ENCODE measurements at places on chromosomes 3 and 15.

- DNase-seq = no peak
Measured at GRCh38 chr15:28909958-28910500, 24.3 kb downstream of the APBA2 start.

- DNase-seq = peak; percentile 72
Measured at GRCh38 chr3:186596568-186597287, 16.1 kb upstream of the AHSG start.

DNA sequence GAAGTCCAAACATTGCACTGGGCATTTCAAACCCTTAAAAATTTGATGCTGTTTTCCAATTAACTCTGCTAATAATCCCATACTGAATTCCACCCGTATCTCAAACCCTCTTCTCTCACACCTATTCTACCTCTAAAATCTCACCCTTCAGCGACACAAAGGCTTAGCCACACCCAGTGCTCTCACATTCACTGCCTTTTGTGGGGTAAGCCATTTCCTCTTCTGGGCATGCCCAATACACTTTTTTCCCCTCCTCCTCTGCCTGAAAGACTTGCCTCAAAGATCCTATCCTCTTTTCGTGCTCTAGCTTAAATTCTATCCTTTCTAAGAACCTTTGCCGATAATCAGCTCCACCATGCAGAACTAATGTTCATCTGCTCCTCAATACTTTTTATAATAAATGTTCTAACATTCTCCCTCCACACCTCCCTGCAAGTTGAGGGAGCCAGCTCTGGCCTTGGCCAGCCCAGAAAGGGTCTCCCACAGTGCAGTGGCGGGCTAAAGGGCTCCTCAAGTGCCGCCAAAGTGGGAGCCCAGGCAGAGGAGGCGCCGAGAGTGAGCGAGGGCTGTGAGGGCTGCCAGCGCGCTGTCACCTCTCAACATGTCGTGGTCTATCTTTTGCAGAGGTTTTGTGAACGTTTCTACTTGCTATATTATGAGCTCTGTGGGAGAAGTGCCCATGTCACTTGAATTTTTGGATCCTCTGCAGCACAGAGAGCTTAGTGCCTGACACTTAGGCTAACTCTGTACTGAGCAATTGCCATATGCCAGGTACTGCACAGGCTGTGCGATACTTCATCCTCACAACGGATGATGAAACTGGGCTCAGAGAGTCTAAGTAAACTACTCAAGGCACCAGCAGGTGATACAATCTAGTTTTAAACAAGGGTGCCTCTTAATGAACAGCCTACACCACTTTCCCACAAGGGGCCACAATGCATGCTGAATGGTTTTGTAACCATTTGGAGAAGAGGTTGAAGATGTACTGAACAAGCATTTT, 53.6 kb upstream of the BCL6 start:
- no peak for DNase-seq

- DNase-seq = no peak
Measured at GRCh38 chr3:3110299-3110630, at the start of gene IL5RA. Gene IL5RA, minus strand, starts transcription at chr3:3110374. Its CDS starts 5,390 bp downstream, at chr3:3104984.

DNA sequence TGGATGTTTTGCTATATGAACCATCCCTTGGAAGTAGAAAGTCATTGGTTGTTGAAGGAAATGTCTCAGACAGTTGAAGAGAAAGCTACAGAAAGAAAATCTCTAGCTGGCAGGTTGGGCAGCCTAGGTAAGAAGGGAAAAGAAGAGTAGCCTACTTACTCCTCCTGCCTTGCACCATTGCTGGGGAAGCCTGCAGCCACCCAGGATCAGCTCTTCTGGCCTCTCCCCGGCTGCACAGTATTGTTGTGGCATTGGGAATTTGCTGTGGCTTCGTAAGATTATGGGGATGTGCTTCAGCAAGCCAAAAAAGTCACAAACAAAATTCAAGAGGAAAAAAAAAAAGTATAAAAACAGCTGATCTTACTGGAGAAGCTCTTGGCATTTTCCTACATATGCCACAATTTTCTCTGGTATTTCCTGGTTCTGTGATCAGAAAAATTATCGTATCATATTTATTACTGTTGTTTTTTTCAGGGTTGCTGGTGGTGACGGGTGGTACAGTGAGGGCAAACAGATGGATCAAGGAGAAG, 154.2 kb downstream of the TIGIT start:
- no peak for DNase-seq

DNA sequence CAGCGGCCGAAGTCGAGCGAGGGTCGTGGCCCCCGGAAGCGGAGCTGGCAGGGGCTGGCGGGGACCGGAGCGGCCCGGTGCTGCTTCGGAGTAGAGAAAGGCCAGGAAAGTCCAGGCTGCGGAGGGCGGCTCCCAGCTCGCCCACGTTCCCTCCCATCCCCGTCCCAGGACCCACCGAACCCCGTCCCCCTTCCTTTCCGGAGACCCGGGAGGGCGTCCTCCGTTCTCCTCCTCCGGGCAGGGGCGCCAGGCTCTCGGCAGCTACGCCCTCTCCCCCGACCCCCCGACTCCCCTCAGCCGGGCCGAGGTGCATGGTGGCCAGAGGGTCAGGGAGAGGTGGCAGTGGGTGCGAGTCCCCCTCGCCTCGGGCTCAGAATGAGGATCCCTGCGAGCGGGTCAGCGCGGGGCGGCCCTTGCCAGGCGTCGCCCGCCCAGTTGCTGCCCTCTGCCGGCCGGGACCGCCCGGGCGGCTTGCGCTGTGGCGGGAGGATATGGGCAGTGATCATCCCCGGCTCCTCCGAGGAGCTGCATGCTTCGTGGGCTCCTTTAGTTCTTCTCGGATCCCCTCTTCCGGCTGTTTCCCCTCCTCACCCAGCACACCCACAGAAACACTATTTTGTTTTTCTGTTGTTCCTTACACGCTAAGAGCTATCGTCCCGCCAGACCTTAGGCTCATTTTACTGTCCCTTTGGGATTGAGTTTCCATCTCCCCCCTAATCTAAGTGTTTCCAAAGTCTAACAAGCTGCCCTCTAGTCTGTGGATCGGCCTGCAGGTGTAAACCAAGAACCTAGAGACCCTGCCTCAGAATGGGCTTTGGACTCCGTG, 744 bp upstream of the ALDH1A2 start:
- DNase-seq = peak; percentile 28

GRCh38 chr3:67654844-67655177, 399 bp upstream of the SUCLG2 start:
- no peak for DNase-seq

- no peak for DNase-seq
Measured at GRCh38 chr3:126878664-126879063, 104.3 kb upstream of the PLXNA1 start.

GRCh38 chr15:49678655-49679054, 57.8 kb downstream of the DTWD1 start:
- DNase-seq = no peak

DNA sequence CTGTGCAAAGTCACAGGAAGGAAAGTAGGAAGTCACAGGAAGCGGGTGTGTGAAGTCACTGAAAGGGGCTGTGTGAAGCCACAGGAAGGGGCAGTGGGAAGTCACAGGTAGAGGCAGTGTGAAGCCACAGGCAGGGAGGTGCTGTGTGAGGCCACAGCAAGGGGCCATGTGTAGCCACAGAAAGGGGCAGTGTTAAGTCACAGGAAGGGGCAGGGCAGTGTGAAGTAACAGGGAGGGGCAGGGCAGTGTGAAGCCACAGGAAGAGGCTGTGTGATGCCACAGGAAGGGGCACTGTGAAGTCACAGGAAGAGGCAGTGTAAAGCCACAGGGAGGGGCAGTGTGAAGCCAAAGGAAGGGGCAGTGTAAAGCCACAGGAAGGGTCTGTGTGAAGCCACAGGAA, 36.5 kb downstream of the GASK1A start:
- no peak for DNase-seq

DNA sequence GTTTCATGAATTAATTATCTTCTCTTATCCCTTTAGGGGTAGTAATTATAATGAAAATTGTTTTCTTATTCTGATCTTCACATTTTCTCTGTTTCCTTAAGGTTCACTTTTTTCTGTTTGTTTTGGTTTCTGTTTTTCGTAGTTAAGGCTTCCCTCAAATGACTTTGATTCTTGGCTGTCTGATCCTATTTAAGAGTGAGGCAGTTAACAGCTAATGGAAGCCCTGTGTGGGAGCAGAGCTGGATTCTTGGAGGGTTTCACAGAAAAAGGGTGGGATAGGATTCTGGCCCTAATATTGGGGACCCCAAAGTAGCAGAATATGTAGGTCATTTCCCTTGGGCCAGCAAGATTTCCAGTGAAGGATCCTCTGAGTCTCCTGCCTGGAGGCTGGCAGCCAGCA, 6.8 kb upstream of the AMOTL2 start:
- DNase-seq = no peak

DNA sequence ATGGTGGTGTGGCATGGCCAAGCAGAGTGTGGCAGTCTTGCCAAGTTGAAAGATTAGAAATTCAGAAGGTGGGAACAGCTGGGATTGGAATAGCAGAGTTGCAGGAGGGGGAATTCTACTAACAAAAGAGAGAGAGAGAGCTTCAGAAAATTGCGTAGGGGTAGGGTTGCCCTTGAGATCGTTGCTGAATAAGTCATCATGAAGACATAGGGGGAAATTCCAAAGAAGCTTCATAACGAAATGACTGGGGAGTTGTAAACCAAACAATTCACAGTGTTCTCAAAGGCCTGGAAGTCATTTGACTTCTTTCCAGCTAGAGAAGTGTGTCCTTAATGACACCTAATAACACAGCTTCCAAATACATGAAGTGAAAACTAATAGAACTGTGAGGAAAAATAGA, 26.3 kb upstream of the TIPARP start:
- no peak for DNase-seq

- no peak for DNase-seq
Measured at GRCh38 chr3:52303811-52304210, 12.3 kb upstream of the DNAH1 start.

DNA sequence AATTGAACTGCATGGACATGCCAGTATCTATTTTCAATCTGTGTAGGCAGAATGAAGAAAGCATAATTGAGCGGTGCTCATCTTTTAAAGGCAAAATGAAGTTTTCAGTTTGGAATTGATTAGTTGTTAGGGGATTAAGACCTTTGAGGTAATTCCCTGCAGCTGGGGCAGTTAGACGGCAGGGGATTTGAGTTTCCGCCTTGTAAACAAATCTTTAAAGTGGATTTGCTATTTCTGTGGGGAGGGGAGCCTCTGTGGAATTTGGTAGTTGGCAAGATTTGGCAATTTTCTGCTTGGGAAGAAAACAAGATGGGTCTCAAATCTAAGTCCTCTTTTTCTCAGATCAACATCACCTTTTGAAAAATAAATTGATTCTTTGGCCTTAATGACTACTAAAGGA, 212.5 kb upstream of the CNTN6 start:
- DNase-seq = no peak

GRCh38 chr3:154428286-154429206, 1.4 kb downstream of the GPR149 start:
- DNase-seq = no peak

- DNase-seq = no peak
Measured at GRCh38 chr15:93932164-93932776, 299.1 kb upstream of the MCTP2 start.

DNA sequence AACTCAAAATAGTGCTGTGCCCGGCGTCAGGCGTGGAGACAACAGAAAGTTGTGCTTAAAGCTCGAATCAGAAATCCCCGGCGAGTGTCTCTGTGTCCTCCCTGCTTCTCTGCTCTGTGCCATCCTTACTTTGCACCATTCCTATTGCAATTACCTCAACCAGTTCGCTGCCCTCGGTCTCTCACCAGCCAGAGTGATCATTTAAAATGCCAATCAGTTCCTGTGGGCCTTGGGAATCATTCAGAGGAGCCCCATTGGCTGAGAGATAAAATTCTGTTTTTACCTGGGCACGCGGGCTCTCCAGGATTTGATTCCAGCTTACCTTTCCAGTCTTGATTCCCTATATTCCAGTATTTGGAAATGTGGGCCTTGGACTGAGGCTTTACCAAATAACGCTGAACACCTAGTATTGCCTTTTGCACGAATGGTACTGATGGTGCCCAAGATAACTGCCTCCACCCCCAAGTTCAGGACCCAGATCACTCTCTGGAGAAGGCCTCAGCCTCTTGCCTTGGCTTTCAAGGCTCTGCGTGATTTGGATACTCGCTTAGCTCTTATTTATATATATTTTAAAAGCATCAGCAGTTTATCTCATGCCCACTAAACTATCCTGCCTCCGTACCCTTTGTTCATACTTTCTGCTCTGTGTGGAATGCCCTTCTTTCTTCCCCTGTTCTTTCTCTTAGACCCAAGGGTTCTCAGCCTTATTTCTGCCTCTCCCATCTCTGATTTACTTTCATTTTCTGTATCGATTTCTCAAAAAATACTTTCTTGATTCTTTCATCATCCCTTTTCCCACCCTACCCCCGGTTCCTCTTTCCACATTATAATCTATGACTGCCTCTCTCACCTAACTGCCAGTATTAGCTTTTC, 863 bp downstream of the PSMA4 start:
- no peak for DNase-seq

DNA sequence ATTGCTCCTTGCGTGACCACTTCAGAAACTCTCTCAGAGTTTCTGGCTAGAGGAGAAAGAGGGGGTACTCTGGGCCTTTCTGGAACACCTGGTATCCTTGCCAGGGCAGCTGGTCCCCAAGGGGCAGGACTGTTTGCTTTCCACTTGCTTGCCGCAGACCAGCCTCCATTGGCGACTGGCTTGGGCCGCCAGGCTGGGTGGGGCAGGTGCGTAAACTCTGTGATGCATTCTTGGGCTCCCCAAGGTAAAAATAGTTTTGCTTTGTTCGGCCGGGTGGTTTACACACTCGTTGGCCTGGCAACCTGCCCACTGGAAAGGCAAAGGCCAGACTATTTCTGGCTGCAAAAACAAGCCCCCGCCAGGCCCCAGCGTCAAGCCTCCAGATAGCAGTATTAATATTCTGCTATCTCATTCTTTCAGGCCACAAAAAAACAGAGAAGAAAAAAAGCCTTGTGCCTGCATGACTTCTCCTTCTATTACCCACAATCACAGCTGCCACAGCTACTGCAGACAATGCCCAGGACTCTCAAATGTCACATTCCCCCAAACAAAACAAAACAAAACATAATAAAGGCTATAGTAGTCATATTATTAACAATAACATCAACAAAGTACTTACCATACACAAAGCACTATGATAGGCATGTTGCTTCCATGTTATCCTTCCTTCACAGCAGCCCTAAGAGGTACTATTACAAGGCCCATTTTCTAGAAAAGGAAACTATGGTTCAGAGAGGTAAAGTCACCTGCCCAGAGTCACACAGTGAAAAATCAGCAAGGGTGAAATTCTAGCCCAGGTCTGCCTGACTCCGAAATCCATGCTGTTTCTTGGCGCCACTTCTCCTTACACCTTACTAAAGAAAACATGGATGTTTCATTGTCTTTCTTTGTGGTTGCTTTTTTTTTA, 14.0 kb upstream of the SSUH2 start:
- peak; percentile 96 for DNase-seq

DNA sequence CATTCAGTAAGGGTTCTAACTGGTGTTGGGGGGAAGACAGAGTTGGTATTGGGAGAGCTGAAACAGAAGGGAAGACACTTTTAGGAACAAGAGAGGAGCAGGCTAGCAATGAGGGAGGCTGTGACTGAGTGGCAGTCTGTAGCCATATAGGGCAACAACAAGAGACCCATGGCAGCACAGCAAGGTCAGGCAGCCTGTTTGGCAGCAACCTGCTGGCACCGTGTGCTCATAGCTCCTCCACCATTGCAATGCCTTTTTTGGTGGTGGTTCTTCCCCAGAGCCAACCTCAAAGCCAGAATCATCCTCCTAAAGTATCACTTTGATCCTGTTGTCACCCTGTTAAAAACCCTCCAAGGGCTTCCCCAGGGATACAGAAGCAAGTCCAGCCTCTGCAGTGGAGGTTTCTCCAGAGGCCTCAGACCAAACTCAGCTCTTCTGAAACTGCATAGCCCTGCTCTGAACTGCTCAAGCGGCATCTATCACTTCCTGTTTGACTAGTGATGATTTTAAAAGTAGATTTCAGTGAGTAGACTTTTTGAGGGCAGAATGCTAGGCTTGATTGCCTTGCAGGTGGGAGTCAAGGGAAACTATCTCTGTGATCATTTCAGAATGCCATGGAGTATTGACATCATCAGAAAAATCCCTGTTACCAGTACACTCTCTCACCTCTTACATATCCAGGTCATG, 176.9 kb downstream of the STAC start:
- DNase-seq = no peak
